ENCODE measurements at places on chromosomes 5 and 9. TPM values are rescaled to one million over a fixed set of nuclear protein-coding genes. Genes with fewer than 3 reads are reported as not detected.

GRCh38 chr5:57028161-57028560 lies 76.2 kb upstream of the MIER3 start:
- DNase-seq = no peak

DNA sequence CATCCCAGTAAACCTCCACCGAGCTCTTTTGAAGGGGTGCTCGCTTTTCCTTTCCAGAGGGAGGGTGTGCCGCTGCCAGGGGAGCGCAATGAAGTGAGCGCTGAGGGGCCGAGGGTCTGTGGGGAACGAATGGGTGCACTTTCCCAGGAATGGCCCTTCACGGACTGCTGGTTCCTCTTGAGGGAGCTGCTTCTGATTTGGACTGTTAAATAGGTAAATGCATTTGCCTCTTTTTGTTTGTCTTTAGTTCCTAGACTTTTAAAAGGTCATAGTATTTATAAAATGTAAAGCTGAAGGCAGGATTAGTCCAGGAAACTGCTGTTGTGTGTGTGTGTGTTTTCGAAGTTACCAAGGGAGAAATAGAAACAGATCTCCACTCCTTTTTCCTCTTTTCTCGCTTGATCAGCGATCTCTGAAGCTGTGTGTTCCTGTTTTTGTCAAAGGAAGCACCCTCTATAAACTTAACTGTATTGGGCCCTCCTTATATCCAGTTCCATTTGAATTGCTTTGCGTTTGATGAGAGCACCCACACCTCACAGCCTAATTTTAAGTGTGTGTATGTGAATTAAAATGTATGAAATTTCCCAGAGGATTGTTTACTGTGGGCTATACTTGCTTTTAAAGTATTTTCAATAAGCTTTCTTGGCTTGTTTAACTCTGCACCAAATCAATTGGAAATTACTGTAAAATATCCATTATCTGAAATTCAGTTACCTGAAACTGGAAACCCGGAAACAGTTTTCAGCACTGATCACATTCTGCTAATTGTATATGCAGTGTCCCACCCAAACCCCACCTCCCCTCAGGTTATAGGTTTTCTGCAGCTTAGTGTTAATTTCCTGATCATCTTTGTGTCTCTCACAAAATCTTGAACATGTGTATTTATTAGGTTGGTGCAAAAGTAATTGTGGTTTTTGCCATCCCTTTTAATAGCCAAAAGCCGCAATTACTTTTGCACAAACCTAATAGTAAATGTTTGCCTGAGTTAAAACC lies 966 bp downstream of the SNX2 start:
- DNase-seq = peak; percentile 43

DNA sequence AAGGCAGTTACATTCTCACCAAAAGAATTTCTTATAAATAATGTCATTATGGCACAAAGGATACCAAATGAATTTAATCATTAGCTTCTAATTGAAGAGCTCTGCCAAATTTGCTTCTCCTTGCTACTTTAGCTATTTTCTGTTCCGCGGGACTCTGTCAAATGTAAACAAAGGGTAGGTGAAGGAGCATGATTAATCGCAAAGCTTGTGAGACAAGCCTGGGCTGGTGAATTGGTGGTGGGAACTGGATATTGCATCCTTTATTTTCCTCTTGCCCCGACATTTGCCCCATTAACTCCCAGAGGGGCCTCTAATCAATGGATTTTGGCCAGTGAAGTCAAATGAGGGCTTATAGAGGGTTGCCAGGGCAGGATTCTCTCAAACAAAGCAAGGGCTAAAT lies 234.2 kb upstream of the RFX3 start:
- no peak for DNase-seq

DNA sequence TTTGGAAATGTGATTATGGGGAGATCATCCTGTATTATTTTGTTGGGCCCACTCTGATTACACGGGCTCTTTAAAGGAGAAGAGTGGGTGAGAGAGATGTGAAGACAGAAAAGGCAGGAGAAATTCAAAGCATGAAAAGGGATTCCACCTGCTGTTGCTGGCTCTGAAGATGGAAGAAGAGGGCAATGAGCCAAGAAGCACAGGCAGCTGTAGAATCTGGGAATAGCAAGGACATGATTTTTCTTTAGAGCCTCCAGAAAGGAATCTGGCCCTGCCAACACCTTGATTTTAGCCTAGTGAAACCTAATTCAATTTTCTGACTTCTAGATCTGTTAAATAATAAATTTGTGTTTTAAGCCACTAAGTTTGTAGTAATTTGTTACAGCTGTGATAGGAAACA lies 11.3 kb downstream of the C9 start:
- no peak for DNase-seq

- peak; percentile 36 for DNase-seq
These were observed 583 bp downstream of the DIAPH1 start for GRCh38 chr5:141618030-141618803.

GRCh38 chr9:5712651-5713390 lies 83.9 kb downstream of the RIC1 start:
- no peak for DNase-seq

DNA sequence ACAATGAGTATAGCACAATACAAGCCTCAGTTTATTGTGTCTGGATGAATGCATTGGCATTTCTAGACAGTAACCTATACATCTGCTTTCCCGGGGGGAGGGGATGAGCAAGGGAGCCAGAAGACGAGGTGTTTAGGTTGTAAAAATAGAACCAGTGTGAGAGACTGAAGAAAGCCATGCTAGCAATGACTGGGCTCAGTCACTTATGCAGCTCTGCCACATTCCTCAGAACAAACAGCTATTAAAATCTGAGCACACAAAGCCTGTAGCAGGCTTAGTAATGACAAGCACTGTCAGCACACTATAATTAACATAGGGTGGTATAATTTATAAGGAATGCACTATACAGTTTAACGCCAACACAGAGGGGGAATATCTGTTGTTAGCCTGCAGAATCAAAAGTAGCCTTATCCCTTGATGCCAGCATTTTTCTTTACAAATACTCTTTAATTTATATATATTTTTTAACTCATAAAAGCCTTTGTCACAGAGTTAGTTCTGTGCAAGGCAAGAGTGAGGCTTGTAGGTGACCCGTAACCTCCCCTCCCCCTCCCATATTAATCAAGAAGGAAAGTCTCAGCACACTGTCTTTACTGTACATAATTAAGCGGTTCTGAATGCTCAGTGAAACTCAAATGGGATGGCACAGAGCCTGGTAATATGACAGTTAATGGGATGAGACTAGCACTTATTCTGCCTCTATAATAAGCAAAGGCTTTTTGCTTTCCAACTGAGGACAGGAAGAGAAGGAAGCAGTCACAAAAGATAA lies 295.4 kb downstream of the CSNK1G3 start:
- no peak for DNase-seq

PCDHGC4 gene
- 2.9 TPM for polyA plus RNA-seq

TAF11L9 gene
- not detected for polyA plus RNA-seq

PPP3R2 gene
- polyA plus RNA-seq = 0.10 TPM

ANKRD18B gene
- 1.5 TPM for polyA plus RNA-seq

PITX1 gene
- not detected for polyA plus RNA-seq

Measured in right renal cortex interstitium (tissue), 3 donors.